Pancreas (tissue), 10 donors: ENCODE measurements at places on chromosomes 12 and 14.

DNA sequence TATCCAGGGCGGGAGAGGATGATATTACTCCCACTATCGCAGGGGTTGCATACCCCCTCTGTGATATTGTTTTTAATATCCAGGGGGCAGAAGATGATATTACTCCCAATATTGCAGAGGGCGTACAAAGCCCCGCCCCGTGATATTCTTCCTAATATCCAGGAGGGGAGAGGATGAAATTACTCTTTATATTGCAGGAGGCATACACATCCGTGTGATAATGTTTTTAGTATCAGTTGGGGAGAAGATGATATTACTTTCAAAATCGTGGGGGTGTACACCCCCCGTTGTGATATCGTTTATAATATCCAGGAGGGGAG, 52.9 kb upstream of the OXA1L start:
- no peak overlapping the region for H3K4me3 ChIP-seq
- DNase-seq: no peak
- H3K27ac ChIP-seq: no peak overlapping the region
- H3K4me1 ChIP-seq: no peaks in the 10 kb centered on the region
- no peaks in the 10 kb centered on the region for H3K36me3 ChIP-seq
- H3K27me3 ChIP-seq: no peaks in the 10 kb centered on the region

DNA sequence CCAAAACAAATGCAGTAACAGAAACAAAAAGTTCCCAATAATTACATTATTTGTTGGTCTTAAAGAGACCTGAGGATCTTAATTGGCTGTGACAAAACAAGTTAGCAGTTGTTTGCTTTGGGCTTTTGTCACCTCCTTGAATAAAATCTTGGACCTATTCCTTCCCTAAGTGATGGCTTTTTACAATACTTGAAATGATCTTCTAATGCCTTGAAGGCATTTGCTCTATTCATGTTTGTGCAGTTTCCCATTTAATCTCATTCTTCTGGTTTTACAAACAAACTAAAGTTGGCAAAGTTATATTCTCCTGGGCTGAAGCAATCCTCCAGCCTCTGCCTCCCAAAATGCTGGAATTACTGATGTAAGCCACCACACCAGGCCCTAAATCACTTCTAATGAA, 98.8 kb downstream of the OSBPL8 start:
- peaks cover 3% of the 10 kb centered on the region for H3K4me1 ChIP-seq
- H3K4me3 ChIP-seq: no peak overlapping the region
- DNase-seq: no peak
- no peaks in the 10 kb centered on the region for H3K27me3 ChIP-seq
- no peak overlapping the region for H3K27ac ChIP-seq

DNA sequence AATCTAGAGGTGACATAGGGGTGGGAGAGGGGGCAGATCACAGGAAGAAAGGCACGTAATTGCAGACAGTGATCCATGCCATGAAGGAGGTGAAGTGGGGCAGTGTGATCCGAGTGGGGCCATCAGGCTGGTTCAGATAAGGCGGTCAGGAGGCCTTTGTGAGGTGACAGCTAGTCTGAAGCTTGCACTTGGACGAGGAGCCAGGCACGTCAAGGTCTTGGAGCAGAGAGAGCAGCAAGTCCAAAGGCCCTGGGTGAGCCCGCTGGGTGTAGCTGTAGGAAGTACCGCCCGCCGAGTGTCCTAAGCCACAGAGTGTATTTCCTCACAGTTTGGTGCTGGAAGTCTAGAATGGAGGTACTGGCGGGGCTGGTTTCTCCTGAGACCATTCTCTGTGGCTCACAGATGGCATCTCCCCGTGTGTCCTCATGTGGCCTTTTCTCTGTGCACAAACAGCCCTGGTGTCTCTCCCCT, 23.6 kb downstream of the RHOF start:
- H3K4me1 ChIP-seq: no peaks in the 10 kb centered on the region
- H3K36me3 ChIP-seq: no peaks in the 10 kb centered on the region
- DNase-seq: no peak
- no peak overlapping the region for H3K27ac ChIP-seq
- H3K27me3 ChIP-seq: no peaks in the 10 kb centered on the region
- H3K4me3 ChIP-seq: no peak overlapping the region

GRCh38 chr12:4108803-4109345, 164.7 kb upstream of the CCND2 start:
- no peak overlapping the region for H3K4me3 ChIP-seq
- no peak overlapping the region for H3K27ac ChIP-seq
- DNase-seq: no peak
- no peaks in the 10 kb centered on the region for H3K27me3 ChIP-seq
- no peaks in the 10 kb centered on the region for H3K4me1 ChIP-seq

GRCh38 chr14:79826362-79826761, 384.9 kb downstream of the DIO2 start:
- DNase-seq: no peak
- H3K4me1 ChIP-seq: no peaks in the 10 kb centered on the region
- H3K36me3 ChIP-seq: no peaks in the 10 kb centered on the region

DNA sequence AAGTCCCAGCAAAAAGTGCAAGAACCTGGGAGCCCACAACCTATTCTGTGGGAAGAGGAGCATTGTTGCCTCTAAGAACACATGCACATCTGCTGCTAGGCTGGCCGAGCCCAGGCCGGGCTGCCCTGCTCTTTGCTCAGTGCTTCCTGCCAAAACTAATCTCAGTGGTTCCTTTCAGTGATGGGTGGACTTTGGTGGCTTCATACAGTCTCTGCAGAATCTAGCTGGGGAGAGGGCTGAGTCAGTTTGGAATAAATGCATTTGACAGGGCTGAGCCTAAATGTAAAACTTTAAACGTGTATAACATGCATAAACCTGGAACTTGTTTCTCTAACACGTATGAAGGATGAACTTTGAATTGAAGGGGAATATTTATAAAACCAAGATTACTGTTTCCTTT, 44.6 kb downstream of the CCDC177 start:
- no peak overlapping the region for H3K4me3 ChIP-seq
- no peaks in the 10 kb centered on the region for H3K27me3 ChIP-seq
- H3K4me1 ChIP-seq: no peaks in the 10 kb centered on the region
- no peaks in the 10 kb centered on the region for H3K36me3 ChIP-seq
- no peak overlapping the region for H3K27ac ChIP-seq
- no peak for DNase-seq

DNA sequence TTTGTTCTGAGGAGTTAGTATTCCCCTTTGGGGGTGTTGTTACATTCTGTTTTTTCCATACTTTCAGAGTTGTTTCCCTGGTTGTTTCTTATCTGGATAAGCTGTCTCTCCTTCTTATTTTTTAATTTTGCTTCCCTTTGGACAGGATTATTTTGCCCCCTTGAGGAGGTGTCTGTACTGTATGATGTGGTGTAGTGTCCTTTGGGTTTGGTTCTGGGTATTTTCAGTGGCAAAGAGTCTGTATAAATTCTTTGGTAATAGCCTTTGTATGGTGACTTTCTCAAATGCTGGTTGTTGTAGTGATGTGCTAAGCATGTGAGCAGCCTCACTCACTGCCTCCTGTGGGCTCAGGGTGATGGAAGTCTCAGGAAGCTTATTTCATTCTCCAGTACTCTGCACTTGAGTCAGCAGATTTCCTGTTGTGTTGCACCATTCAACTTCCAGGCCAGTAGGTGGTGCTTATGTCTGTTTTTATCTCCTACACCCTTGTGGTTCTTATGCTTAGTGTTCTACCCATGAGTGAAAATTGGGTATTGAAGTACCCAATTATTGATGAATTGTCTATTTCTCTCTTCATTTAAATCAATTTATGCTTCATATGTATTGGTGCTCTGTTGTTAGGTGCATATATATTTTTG, 103.3 kb upstream of the PMCH start:
- H3K4me1 ChIP-seq: no peaks in the 10 kb centered on the region
- H3K36me3 ChIP-seq: no peaks in the 10 kb centered on the region
